ENCODE measurements at places on chromosomes 3 and 15.

GRCh38 chr3:50267280-50267913 is 1.6 kb upstream of the SEMA3B start:
- DNase-seq: no peak

- DNase-seq: no peak
These were observed 299.9 kb downstream of the UACA start for GRCh38 chr15:70463453-70463834.

DNA sequence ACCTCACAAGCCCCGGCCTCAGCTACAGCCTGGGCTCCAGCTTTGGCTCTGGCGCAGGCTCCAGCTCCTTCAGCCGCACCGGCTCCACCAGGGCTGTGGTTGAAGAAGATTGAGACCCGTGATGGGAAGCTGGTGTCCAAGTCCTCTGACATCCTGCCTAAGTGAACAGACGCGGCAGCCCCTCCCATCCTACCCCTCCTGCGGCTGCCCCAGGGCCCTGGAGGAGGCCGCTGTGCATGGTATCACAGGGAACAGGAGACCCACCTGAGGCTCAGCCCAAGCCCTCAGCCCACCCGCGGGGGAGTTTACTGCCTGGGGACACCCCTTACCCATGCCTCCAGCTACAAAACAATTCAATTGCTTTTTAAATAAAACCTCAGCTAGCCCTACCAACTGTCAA is 6.0 kb upstream of the LARP6 start:
- DNase-seq: no peak

DNA sequence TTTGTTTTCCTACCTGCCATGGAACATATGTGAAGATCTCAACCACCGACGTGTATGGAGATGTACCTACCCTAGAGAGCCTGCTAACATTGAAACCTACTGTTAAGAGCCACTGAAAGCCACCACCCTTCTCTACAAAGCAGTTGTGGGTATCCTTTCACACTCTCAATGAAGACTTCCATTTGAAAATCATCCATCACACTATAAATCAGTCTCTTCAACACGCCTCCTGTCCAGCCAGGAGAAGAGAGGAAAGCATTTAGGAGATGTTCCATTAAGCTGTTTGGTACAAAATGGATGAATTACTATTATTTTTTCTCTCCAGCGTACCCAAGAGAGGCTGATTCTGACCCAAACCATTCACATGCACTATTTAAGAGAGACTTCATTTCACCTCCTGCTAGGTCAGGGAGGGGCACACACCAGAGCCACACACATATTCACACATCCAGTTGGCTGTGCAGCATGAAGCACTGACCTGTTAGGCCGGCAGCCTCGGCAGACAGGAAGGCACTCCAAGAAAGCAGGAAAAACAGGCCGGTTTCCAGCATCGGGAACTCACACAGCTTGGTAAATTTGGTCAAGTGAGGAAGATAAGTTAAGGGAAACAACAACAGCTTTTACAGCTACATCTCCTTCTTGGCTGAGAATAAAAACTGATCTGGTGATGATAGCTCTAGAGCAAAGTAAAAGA is 274.5 kb downstream of the SLC9A9 start:
- DNase-seq: no peak

DNA sequence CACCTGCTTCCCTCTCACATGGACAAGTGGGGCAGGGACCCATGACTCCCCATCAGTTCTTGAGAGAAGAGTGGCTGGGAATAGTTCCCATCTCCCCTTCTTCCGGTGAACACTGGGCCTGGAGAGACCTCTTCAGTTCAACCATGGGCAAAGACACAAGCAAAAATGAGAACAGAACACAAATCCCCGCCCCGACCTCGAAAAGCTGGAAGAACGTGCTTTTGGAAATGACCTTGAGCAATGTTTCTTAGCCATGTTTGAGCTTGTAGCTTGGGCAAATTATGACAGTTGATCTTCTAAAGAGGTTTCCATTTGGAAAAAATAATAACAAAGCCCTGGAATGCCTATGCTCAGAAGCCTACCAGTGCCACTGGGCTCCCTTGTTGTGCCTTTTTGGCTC is 59.0 kb downstream of the FAM174B start:
- DNase-seq: no peak

DNA sequence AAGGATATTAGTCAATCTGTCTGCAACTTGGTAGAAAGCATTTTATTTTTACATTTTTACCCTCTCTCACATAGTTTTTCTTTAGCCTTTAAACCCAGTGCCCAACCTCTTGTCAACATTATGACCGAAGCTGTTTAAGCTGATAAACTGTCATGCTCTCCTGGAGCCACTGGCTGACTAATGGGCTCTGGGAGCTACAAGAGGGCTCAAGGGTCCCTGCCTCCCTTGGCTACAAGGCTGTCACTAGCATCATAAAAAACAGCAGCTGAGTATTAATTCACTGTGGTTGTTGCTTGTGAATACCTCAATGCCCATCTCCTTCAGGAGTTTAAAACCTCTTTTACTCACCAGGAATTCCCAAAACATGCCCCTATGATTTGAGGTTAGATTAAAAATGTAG is 237.9 kb downstream of the ZMAT3 start:
- no peak for DNase-seq

GRCh38 chr3:21345382-21345976 is 405.5 kb downstream of the ZNF385D start:
- no peak for DNase-seq
